Large intestine (tissue), 12 donors: ENCODE measurements at places on chromosomes 12 and 14. TPM values are rescaled to one million over a fixed set of nuclear protein-coding genes. Genes with fewer than 3 reads are reported as not detected.

Gene ESR2
- polyA plus RNA-seq = 0.66 TPM

DNA sequence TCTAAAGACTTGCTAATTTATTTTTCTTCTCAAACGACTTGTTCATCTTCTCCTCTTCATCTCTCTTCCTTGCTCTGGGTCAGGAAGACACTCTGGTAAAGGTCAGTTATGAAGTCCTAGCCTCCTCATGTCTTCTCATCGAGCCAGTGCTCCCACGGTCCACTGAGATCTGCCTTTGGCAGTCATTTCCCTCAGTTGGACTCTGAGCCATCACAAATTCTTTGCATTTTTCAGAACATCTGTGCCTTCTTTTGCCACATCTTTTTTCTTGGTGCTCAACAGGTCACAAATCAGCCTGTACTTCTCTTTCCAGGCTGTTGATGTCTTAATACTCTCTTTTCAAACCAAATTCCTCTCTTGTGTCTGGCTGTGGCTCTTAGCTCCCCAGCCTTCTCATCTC, 49.7 kb downstream of the IGF1 start:
- DNase-seq = no peak

DNA sequence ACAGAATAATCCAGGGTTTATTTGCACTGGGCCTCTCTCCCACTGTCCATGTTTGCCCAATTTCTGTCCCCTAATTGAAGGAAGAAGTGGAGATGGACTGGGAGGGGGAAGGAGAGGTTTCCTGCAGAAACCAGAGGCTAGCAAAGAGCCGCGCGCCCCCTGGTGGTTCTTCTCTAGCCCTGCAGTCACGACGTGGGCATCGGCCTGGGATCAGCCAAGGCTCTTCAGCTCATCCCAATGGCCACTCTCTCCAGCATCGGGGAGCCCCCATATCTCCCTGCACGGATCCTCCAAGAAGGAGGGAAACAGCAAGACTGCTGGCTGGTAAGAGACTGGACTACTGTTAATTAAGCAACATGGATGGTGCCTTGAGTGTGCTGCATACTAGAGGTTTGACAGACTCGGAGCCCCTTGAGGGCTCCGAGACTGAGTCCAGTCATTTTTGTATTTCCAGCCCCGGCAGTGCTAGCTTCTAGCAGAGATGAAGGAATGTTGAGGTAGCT, 18.7 kb downstream of the ZBTB39 start:
- DNase-seq = peak; percentile 72

Gene CHFR
- 31.9 TPM for polyA plus RNA-seq

DNA sequence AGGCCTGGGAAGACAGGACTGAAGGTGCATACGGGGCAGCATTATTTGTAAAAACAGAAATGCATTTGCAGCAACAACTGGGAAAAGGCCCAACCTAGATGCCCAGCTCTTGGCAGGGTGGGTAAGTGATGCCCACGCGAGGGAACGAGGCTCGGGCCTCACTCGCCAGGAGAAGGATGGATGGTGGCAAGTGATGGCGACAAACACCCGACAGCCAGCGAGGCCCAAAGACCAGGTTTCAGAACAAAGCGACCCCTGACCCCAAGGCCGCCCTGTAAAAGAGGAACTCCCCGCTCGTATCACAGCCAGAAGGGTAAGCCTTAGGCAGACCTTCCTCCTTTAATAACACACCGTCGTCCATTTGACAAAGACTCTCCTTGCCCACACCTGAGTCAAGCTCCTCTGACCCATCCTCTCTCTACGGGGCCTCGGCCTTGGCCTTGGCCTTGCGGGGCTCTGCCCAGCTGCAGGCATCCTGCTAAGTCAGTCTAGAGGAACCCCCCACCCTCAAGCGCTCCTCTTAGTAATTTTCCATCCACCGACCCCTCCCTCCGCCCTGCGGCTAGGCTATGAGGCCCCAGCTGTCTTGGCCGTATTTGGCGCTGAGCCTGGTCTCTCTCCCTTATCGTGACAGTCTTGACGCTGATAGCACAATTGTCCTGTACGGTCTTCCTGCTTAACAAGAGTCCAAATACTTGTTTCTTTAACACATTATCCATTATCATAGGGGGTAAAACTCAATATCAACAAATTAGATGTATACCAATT, 80.2 kb downstream of the NCOR2 start:
- no peak for DNase-seq

DNA sequence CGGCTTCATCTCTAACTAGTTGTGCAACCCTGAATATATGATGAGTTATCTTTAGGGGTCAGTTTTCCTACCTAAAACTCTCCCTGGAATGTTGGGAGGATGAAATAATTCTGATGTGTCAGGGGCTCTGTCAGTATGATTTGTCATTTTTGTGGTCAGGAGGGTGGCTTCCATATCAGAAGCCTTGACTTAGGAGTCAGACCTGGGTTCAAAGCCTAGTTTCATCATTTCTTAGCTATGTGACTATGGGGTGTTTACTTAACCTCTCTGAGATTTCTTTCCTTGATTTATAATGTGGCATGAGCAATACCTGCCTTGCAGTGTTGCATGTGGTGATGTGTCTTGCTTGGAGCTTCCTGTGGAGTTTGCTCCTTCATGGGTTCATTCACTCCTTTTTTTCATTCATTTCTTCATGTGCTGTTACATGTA, 146.8 kb downstream of the CHST11 start:
- no peak for DNase-seq

DNA sequence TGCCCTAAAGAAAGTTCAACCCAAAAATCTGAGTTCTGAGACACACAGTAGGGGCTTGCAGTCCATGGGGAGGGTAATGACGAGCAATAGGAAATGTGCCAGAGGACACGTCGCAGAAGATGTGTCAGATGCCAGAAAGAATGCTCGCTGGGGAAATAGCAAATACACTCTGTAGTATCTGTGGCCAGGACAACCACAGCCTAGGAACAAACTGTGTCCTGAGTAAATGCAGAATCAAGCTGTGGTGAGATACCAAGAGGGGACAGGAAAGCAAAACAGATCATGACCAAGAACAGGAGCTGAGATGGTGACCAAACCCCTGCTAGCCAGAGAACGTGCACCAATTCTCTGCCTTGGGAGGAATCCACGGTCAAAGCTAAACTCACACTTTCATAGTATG, 9.1 kb downstream of the CRACR2A start:
- DNase-seq = no peak

Gene PLD4
- polyA plus RNA-seq = 11.1 TPM

- DNase-seq = peak; percentile 64
Measured at GRCh38 chr12:10190558-10191388, 11.9 kb downstream of the TMEM52B start.

GRCh38 chr12:81440001-81440400, 319.1 kb downstream of the PPFIA2 start:
- DNase-seq = no peak

GRCh38 chr12:127178052-127178451, 1088.9 kb upstream of the TMEM132C start:
- DNase-seq = no peak

DNA sequence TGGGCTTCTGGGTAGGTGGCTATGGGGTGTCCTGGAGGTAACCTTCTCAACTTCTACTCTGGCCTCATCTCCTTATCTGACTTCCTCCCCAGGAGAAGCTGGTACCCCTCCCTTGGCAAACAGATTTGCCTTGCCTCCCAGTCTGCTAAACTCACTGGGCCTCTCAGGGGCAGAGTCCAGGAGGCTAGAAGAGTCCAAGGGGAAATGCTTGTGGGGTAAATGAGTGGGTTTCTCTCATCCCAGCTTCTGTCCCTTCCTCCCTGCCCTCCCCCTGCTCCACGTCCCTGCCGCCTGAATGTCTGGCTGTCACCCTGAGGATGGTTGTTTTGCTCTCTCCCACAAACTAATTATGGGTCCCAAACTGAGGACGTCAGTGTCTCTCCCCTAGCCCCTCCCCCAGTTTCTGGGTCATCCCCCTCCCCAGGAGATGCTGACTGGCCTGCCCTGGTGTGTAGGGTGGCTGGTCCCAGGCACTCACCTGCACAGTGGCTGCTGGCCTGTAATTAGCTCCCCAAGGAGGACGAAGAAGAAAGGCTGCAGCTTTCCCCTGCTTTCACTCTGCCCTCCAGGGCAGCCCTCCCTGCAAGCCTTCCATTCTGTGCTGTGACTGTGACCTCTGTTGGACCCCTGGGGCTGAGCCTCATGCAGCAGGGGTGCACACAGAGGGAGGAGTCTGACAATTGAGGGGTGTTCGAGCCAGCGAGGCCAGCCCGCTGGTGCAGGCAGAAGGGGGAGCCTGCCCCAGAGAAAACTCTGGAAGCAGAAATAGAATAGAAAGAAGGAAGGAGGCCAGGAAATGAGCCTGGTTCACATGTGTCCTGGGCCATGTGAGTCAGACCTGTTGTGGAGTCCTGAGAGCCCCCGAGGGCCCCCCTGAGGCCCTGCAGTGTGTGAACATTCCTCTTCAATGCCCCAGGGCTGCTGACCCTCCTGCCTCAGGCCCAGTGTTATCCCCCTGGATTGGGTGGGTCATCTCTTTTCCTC, at the start of gene LRP1-AS:
Gene LRP1-AS, minus strand, starts transcription at position 659 of the 984 bp plus-strand sequence.
- peak; percentile 97 for DNase-seq

Gene TCL1A
- 0.40 TPM for polyA plus RNA-seq

DNA sequence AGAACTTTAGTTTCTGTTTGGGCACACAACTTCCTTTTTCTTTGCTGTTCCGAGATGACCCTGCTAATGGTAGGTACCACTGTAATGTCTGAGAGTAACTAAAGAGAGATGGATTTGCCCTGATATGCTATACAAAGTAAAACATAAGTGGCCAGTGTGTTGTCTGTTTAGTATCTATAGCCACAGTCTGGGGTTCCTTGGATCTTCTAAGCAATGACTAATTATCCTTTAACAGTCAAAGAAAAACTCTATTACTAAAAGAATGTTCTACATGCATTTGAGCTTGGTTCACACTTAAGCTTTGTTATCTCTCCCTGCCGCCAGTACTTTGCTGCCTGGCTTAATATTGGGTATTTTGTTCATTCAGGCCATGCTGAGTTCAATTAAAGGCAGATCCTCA, 1051.9 kb upstream of the FLRT2 start:
- no peak for DNase-seq

DNA sequence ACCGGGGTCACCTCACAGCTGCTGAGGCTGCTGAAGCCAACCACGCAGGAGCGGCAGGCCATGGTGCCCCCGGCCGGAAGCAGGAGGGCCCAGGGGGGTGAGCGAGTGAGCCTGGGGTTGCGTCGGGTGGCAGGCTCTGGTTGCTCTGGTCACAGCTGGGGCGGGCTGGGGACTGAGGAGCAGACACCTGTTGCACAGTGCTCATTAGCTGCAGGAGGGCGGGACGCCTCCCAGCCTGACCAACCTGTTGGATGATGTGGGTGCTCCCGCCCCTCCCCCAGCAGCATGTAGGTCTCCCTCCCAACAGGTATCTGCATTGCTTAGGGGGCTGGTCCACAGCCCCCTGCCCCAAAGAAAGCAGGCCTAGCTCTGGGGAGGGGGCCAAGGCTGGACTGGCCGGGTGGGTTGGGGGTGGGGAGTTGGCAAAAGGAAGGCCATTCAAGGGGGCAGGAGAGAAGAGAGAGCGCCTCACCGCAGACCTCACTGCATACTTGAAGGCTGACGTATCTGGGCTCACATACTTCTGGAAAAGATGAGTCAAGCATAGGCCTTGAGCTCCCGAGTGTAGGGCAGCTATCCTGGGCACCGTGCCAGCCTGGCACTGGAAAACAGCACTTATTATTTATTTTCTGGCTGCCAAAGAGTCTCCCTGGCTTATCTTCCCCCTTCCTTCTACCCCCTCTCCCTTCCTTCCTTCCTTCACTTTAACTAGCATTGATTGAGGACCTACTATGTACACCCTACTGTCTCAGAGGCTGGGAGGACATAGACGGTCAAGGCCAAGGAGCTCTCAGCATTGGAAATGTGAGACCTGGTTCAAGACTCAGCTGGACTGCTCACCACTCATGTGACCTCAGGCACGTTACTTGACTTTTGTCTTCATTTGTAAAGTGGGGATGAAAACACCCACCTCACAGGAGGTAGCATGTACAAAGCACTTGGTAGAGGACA, at the start of gene KRT80:
Gene KRT80, minus strand, starts transcription at position 174 of the 951 bp plus-strand sequence. Its CDS starts 112 bp downstream, at position 62.
- peak; percentile 81 for DNase-seq

DNA sequence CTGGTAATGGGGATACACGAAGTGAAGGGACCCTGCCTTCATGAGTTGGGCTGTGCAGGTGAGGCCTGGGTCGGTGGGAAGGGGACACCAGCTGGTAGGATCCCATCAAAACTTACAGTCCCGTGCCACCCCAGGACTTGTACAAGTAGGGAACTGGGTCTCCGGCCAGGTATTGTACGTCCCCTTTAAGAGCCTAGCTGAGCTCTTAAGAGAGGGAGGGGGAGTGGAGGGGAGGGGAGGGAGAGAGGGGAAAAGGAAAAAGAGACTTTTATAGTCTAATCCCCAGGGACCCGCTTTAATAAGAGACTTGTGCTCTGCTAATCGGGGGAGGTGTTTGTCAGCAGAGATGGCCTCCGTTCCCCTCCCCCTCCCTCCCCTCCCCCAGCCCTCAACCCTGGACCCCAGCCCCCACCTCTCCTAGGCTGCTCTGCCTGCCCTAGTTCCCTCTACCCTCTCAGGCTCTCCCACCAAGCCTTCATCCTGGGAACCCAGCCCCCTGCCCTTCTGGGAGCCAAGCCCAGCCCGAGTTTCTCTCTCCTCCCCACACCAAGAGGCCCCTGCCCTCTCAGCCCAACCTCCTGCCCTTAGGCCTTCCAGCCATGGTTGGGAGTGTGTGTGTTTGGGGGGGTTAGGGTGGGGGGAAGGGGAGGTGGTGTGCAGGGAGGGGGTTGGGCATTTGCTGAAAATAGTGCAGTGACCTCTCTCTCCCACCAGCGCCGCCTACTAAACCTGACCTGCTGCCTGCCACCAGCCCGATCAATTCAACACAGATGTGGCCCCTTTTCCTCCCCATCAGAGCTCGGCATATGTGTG, 2.6 kb downstream of the GDF11 start:
- peak; percentile 34 for DNase-seq

Gene FGF6
- 0.07 TPM for polyA plus RNA-seq

Gene NGB
- polyA plus RNA-seq = 3.1 TPM

- no peak for DNase-seq
Measured at GRCh38 chr12:123071099-123071800, 79.6 kb downstream of the PITPNM2 start.

- no peak for DNase-seq
Measured at GRCh38 chr12:13181375-13182070, 15.0 kb upstream of the EMP1 start.

Gene GPR132
- 1.5 TPM for polyA plus RNA-seq

GRCh38 chr12:112777387-112778310, 13.9 kb upstream of the RPH3A start:
- DNase-seq = no peak

GRCh38 chr12:53200458-53201176, 6.4 kb downstream of the ITGB7 start:
- no peak for DNase-seq

DNA sequence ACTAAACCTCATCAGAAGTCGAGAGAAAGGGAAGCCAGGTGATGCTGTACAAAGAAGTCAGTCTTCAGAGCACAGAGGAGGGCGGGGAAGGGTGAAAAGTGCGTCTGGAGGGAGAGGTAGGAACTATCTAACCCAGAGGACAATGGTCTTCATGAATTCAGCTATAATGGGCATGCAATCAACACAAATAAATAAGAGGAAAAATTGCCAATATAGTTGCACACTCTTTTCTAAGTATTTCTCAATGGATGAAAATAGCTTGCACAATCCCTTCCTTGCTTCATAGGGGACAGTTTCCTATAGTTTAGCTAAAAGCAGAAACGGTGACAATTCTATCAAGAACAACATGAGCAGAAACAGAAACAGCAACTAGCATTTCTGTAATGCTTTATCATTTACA, 931.2 kb downstream of the AACS start:
- no peak for DNase-seq

Gene ALX1
- 0.06 TPM for polyA plus RNA-seq
